ENCODE measurements at places on chromosomes 2 and 18.

GRCh38 chr18:35682281-35682867, 100.8 kb downstream of the GALNT1 start:
- no peak for DNase-seq

DNA sequence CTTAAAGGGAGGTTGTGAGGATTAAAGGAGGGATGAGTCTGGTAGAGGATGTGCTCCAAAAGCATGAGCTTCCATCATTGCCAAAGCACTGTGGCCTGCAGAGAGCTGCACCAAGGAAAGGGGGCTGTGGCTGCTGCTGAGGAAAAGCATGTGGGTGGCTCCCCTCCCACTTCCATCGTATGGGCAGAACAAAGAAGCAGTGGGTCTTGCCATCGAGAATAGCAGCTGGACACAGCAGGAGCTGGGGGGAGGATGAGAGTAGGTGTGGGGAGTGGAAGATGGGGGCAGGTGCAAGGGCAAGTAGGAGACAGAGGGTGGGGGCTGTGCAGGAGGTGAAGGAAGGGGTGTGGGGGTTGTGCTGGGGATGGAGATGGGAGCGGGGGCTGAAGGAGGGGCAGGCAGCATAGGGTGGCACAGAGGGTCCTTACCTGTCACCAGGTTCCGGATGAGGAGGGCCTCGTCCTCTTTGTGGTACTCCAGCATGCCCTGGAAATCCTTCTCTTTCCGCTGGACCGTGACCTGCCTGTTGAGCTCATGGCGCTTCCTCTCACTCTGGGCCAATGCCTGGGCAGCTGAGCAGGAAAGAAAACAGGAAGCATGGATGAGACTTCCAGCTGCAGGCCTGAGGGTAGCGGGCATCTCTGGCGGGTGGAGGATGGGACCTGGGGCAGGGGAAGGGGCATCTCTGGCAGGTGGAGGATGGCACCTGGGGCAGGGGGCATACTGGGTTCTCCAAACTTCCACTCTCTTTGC, 33.6 kb upstream of the ACAA2 start:
- DNase-seq, result no peak

- DNase-seq, result no peak
Observed at GRCh38 chr2:141994066-141994465, 136.8 kb downstream of the LRP1B start.

DNA sequence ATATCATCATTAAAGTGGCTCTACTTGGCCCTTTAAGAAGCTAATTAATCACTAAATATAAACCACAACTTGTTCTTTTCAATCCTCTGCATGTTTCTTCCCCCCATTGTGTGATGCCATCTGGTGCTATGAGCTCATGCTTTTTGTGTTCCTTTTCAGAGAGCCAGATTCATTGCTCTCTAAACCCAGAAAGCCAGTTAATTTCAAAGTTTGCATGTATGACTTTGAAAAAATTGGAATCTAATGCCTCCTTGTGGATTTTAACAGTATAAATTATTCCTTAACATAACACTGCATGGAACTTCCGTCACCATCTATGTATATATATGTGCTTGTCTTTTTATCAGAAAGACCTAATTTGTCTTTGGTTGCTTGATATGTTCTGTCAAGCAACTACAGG, 31.1 kb downstream of the TMEM178A start:
- peak; percentile 53 for DNase-seq

- peak; percentile 36 for DNase-seq
Observed at GRCh38 chr2:62938126-62938525, 112.5 kb upstream of the OTX1 start.

DNA sequence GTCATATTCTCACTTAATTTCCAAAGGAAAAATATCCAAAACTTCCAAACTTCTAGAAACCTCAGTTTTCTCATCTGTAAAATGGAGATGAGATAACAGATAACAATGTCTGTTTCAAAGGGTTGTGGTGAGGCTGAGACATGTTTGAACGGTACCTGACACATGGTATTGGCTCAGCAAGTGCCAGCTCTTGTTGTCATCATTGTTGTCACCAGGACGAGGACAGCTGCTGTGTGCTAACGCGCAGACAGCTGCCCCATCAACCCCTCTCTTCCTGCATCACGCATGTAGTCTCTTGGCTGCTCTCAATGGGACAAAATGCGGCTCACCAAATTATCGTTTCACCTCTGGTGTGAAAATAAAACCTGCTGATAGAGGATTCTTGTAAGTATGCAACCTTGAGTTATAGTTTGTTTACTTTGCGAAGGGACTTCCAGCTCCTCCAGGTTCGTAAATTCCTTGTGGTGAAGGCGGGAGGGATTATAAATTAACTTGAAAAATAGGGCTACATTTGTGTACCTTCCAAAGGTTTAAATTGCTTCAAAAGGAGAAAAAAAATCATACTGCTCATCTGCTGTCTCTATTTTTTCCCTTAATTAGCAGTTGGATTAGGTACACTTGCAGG, 605.4 kb downstream of the BCL11A start:
- no peak for DNase-seq

DNA sequence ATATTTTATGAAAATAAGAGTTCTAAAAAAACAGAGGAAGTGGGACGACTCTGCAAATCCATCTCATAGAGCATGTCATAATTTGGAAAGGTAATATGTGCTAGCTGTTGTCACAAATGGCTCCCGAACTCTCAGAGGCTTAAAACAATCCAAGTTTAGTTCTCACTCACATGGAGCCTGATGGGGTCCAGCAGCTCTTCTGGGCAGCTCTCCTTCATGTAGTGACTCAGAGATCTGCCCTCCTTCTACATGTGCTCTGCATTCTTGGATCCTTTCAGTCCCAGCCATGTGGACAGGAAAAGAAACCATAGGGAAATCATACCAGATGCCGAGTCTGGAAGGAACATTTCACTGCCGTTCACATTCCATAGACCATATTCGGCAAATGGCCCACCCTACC, 180.1 kb upstream of the APCDD1 start:
- peak; percentile 64 for DNase-seq

GRCh38 chr2:14752295-14752694, 119.8 kb downstream of the LRATD1 start:
- no peak for DNase-seq

DNA sequence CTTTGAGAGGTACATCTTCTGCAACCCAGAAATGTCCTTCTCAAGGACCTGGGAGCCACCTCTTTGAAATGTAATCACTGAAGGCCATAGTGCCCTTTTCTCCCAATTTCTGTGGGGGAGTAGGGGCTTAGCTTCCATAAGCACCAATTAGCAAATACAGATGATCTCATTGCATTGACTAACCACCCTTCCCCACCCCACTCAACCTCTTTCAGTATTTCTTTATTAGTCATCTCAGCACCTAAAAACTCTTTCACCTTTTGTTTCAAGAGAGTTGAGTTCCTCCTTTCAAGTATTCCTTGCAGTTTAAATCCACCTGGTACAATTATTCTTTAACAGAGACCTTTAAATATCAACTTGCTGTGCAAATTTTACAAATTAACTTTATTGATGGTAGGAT, 1011.8 kb upstream of the CDH2 start:
- no peak for DNase-seq

DNA sequence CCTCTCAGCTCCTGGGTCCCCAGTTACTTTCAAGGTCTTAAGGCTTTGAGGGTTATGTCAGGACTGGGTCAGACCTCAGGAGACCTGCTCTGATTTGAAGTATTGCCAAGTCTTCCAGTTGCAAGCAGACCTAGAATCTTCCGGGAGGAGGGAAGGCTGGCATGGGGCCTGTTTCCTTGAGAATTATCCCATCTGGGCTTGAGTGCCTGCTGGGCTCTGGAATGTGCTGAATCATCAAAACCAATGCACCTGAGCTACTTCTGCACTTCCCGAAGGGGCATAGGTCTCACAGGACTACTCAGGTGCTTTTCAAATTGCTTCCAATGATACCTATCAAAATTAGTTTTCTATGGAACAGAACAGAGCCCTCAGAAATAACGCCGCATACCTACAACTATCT, 327.3 kb downstream of the XIRP2 start:
- DNase-seq, result no peak

DNA sequence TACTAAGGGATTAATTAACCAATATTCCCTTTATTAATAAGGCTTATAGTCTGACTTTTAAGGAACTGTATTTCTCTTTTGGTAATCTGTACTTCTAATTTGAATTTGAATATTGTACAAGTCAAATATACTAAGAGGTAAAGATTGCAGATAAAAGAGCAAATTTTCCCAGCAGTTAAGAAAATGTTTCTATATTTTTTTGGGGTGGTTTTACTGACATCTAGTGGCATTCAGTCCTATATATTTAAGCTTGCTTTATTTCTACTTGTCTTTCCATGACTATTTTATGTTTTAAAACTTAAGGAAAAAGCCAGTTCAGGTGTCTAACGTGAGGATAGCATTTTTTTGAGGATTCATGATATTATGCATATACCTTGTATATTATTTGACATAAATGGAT, 41.6 kb downstream of the TDRD15 start:
- DNase-seq, result no peak

DNA sequence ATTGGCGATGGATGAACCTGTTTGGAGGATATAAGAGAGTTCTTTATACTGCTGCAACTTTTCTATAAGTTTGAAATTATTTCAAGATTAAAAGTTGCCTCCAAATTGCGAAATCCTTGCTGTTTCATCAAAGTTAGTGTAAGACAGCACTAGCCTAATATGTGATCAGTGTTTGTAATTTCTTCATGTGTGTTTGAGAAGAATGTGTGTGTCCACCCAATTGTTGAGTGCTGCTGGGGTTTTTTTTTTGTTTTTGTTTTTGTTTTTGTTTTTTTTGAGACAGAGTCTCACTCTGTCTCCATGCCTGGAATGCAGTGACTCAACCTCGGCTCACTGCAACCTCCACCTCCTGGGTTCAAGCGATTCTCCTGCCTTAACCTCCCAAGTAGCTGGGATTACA, 33.4 kb downstream of the CDK15 start:
- no peak for DNase-seq

DNA sequence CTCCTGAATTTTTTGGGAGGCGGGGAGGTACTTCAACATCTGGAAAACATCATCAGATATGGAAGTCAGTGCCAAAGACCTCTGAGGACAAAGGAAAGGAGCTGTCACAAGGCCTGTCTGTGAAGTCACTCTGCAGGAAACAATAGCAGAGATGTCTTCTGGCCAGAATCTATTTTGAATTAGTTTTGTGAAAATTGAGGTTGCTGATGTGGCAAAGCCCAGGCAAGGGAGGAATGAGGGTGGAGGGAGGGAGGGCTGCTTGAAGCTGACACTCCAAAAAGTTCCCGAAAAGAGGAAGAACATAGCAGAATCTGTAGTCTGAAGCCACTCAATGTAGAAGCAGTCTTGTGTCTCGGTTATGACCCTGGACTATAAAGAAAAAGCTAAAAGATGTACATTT, 151.1 kb upstream of the LHCGR start:
- DNase-seq, result no peak

DNA sequence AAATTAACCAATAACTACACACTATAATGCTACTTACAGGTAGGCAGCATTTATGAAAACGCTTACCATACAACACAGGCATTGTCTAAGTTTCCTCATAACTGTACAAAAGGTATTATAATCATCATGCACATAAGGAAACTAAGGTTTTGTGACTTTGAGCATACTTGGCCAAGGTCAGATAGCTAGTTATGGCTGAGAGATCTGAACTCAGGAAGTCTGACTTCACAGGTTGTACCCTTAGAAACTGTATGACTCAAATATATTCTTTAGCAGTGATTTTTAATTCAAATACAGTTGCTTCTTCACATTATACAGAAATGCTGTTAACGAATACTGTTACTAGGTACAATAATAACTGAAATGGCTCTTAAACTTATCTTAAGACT, 89.3 kb downstream of the TRIP12 start:
- DNase-seq, result no peak

DNA sequence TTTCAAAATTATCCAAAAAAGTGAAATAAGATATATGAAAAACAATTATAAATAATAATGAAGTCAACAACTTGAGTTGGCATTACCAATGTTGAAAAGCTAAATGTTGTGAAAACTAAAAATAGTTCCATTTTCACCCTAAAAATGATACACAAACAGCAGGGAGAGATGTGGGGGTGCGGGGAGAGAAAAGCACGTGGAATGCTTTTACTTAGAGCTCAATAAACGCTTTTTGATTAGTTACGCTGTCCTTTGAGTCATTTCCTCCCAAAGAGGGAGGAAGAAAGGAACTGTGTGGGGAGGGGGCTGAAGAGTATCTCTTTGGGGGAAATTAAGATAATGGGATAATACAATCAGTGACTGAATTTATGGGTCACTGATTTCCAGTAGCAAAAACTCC, 29.2 kb downstream of the ZNF521 start:
- no peak for DNase-seq

DNA sequence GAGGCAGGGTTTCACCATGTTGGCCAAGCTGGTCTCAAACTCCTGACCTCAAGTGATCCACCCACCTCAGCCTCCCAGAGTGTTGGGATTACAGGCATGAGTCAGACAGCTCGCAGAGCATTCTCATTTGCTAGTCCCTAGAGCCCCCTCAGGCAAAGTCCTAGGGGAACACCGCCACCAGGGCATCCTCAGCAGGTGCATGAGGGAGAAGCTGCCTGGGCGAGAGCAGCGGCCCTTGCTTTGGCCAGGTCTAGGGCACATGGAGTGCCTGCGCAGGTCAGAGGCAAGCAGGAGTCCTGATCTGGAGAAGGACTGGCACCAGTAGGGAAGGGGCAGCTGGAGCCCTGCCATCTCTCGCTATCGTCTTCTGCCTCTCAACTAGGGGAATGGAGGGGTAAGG, 32.4 kb downstream of the NGEF start:
- DNase-seq, result no peak

DNA sequence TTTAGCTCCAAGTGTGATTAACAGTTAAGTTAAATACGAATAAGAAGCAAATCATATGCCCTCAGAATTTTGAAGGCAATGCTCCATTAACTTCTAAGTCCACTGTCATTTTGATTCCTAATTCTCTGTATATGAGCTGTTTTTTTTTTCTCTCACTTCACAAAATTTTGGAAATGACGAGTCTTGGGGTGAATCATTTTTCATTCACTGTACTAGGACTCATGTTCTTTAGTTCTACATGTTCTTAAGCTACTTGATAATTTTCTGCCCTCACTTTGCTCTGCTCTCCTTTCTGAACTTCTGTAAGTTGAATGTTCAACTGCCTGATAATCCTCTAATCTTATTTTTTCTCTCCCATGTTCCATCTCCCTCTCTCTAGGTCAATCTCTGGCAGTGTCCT, 141.0 kb downstream of the THADA start:
- no peak for DNase-seq

Measured in GM03348 (cell line).